Fibroblast of the conjunctiva (primary cell): ENCODE measurements at places on chromosomes 7 and 10.

DNA sequence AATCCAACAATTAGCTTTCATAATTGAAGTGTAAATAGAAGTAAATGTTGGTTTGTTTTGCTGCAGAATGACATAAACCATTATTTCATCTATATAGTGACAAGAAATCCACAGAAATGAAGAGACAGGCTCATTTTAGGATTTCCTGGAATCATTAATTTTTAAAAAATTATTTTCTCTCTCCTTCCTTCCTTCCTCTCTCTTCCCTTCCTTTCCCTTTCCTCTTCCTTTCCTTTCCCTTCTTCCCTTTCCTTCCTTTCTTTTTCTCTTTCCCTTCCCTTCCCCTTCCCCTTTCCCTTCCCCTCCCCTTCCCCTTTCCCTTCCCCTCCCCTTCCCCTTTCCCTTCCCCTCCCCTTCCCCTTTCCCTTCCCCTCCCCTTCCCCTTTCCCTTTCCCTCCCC lies 51.2 kb upstream of the KMT2C start:
- DNase-seq = no peak

DNA sequence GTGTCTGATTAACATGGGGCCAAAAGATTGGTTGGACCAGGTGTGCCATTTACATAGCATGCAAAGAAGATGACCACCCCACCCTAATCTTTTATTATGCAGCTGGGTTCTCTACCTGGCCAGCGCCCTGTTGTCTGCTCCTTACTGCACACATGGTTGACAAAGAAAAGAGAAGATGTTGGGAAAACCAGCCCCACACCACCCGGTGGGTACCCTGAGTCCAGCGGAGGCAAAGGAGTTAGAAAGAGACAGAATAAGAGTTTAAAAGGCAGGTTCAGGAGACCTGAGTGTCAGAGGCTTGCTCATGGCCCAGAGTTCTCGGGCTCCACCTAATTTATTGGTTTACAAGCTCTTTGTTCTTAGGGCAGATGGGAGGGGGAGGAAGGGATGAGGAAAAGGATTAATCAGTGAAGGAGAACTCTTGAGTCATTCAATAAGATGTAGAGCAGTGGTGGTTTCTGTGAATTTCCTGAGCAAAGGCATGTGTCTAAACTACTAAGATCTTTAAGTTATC lies 24.1 kb upstream of the ABCA13 start:
- DNase-seq = no peak

DNA sequence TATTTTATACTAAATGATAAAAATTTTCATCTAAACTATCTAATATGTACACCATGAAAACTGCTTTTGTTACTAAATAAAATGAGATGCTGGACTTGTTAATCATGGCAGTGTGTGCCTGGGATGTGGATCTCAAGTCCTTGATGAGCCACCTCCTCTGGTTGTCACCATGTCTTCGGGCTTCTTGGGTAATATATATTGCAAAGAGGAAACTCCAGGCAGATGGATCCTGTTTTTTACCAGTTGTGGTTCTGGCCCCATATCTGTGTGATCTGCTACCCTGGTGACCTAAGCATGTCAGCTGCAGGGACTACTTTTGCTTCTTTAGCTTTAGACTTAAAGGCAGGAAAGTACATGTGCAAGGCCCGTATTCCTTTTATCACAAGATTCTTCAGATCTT lies 46.2 kb downstream of the TMEM60 start:
- no peak for DNase-seq

GRCh38 chr7:88666626-88667025 lies 92.9 kb upstream of the ZNF804B start:
- DNase-seq = no peak

DNA sequence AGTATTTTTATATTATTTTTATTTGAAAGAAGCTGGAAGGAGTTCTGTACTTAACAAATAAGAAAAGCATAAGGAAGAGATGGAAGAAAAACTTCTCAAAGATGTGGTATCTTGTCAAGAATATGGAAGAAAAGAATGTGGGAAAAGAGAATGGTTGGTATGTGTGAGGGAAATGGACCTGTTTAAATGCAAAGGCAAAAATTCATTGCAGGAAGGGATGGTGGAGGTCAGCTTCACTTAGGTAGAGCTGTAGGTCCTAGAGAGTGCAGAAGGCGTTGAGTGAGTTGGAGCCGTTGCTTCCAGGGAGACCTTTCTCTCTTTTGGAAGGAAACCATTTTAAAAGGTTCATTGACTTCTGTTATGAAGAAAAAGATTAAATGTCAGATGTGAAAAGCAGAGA lies 107.3 kb downstream of the EXOC4 start:
- DNase-seq = no peak

DNA sequence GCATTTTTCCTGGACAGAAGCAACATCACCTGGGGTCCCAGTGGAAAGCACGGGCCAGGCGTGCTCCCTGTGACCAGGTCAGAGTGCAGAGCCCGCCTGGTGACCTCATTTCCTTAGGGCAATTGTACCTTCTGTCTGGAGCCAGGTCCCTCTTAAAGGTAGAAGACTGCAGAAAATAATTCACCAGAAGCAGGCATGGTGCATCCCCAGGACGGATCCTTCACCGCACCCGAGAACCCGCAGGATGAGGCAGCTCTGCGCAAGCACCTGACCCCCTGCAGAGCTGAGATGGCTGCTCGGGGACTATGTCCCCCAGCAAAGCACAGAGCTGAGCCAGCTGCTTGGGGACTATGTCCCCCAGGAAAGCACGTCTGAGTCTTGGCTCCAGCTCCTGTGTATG lies 557.6 kb downstream of the PTPRN2 start:
- DNase-seq = no peak

DNA sequence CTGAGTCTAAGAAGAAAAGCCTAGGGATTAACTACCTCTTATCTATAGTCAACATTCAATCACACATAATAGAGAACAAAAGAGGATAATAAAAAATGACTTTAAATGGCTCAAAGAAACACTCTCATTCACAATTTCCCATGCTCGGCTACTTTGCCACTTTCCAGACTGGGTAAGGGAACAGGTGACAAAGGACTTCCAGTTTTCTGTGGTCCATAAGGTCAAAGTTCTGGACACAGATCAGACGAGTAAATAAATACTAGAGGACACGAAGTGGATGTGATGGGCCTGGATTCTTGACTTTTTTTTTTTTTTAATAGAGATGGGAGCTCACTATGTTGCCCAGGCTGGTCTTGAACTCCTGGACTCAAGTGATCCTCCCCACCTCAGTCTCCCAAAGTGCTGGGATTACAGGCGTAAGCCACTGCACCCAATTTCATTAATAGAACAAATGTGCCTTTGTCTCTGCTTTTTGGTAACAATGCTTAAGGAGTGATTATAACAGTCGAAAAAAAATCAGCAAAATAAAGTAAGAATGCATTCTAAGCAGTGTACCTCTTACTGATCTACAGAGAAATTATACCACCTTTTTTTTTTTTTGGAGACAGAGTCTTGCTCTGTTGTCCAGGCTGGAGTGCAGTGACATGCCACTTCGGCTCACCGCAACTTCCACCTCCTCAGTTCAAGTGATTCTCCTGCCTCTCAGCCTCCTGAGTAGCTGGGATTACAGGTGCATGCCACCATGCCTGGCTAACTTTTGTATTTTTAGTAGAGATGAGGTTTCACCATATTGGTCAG lies 70.6 kb downstream of the WAPL start:
- no peak for DNase-seq

DNA sequence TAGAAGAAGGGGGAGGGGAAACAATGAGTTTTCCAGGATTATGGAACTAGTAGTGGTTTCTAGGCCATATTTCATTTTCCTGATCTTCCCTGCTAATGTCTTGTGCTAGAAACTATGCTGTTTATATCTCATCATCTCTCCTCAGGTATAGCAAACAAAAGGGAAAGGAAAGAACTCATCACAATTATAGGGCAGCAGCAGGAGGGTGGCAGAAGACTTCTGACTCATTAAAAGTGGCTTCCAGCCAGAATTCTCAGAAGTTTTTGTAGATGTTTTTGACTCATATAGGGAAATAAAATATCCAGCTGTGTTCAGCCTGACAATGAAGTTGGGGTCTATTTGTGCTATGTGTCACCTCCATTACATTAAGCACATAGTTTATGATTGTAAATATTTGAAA lies 6.5 kb downstream of the AHR start:
- peak; percentile 77 for DNase-seq

DNA sequence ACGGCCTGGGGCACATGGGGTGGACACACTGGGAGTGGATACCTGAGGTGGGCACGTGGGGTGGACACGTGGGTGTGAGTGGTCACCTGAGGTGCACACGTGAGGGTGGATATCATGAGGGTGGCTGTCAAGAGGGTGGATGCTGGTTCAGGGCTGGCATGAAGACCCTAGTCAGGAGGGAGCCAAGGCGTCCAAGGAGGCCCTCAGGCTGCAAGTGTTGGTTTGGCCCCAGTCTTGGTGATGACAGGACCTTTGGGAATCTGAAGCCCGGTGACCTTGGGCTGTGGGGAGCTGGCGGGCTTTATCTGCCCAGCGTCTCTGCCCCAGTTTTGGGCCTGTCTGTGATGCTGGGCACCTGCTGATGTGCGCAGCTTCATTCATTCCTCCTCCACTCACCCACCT lies 24.9 kb upstream of the PFKFB3 start:
- DNase-seq = no peak

DNA sequence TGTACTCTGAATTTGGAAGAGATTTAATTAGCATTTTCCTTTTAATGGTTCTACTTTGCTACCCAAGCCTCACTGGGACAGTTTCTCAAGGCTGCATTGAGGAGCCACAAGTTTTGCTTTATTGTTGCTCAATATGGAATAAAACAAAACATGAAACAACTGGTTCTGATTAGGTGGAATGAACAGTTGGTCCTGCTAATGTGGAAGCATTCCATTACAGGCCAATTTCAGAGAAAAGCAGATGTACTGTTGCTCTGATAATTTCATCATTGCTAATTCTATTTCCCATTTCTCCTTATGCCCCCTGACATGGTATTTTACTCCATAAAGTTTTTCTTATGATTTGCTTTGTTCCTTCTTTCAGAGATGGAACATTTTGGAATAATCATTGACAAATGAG lies 66.0 kb upstream of the PAPSS2 start:
- DNase-seq = peak; percentile 67

- DNase-seq = no peak
Measured at GRCh38 chr10:71176661-71177060, 35.7 kb upstream of the UNC5B start.

DNA sequence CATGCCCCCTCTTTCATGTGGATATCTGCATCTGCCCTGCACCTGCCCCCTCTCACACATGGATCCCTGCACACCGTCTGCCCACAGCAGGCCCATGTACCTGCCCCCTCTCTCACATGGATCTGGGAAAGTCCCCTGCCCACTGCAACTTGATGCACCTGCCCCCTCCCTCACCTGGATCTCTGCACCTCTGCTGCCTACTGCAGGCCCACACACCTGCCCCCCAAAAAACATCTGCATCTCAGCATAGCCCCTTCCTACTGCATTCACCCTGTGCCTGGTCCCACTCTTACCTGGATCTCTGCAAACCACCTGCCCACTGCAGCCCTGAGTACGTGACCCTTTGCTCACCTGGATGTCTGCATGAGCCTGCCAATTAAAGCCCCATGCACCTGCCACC lies 479.8 kb downstream of the PTPRN2 start:
- DNase-seq = no peak

DNA sequence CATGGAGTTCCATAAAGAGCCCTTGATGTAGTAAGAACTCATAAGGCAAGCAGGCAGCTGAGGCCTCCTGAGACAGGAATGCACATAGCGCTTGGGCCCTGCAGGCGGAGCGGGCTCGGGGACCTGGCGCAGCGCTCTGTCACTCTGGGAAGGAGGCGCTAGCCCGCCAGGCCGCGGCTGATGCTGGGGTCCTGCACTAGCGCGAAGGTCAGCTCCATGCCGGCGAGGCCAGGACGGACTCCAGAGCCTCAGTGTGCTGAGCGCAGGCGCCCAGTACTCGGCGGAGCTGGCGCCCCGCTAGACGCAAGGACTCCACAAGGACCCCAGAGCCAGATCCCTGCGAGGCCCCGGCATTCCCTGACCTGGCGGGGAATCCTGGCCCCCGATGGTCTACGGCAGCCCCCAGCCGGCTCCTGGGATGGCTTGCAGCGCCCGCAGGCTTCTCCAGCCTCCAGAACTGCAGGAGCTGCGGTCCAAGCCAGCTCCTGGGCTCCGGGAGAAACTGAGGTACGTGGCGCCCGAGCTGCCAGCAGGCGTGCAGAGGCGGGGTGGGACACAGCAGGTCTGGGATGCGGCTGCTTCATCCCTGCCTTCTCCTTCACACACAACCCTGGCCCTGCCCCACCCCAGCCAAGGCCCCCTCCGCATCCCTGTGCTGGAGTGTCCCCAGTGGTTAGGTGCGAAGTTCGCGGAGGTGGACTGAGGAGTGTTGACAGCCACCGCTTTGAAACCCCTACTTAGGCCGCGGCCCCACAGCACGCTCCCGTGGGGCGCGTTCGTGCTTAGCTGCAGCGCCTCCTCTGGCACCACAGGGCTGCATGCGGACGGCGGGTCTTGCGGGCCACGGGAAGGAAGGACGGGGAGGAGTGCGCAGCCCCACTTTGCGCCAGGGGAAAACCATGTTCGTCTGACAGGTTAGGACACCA lies 761.5 kb upstream of the POM121L12 start:
- DNase-seq = no peak

DNA sequence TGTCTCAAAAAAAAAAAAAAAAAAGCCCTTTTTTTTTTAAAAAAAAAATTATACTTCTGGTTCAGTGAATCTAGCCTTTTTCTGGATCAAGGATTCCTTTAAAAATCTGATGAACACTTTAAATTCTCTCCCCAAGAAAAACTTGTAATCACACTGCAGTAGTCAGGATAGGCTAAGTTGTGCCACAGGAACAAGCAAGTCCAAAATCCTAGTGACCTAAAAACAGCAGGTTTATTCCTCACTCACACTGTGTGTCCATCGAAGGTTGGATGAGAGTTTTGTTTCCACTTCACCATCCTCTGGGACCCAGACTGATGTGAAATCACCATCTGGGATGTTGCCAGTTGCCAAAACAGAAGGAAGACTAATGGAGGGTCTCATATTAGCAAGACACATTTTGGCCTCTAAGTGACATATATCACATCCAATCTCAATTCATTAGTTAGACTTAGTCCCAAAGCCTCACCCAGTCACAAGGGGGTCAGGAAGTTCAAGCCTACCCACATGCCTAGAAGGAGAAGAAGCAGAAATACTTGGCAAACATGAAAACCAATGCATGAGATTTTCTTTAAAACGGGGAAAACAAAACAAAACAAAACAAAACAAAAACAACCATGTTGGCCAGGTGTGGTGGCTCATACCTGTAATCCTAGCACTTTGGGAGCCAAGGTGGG lies 32.7 kb downstream of the CYP17A1 start:
- no peak for DNase-seq

DNA sequence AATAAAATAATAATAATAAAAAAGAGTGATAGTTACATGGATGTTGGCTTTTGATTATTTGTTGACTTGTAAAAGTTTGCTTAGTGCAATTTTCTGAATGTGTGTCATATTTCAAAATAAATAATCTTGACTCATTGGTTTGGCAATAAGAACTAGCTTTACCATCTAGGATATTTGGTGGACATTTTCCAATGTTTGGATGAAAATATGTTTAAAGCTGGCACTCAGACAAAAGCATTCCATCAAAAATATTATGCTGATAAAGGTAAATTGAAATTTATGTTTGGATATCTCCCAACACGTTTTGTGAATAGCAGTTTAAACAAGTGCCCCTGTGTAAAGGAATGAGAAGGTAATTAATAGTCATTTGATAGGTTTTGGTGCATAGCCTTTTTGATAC lies 62.5 kb upstream of the KCNMA1 start:
- DNase-seq = no peak

GRCh38 chr7:2041496-2042367 lies 191.0 kb downstream of the MAD1L1 start:
- DNase-seq = no peak
